ENCODE measurements at places on chromosomes 6 and 20.
A peak's percentile ranks its signal among the peaks of the same experiment; 100 is the strongest.

DNA sequence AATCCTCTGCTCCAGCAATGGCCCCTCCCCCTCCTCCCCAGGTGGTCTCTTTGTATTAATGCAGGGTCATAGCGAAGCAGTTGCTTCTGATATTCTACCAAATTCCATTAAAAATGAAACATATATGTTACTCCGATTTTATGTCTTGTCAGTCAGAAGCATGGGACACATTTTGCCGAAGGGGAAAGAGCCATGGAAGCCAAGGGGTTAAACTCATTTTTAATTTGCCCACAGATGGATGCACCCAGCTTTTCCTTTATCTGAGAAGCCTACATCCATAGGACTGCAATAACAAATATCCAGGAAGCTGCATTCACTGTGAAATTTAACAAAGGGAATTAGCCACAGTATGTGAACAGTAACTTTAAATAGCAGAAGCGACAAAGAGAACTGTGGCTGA, 688.2 kb downstream of the QKI start:
- no peak for DNase-seq

DNA sequence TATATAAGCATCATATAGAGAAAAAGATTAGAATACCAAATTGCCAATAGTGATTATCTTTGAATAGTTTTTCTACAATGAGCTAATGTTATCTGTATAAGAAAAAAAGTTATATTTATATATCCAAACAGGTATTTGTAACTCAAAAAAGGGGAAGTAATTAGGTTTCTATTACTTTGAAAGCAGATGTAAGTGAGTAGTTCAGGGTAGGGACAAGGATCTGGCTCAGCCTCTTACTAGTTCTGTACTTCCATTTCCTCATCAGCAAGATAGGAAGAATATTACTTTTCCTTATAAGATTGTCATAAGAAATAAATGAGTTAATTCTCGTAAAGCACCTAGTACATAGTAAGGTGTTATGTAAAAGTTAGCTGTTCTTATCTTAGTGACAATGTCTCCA, 32.2 kb downstream of the AHI1 start:
- no peak for DNase-seq

GRCh38 chr6:17036065-17036393, 65.8 kb upstream of the STMND1 start:
- DNase-seq = no peak

DNA sequence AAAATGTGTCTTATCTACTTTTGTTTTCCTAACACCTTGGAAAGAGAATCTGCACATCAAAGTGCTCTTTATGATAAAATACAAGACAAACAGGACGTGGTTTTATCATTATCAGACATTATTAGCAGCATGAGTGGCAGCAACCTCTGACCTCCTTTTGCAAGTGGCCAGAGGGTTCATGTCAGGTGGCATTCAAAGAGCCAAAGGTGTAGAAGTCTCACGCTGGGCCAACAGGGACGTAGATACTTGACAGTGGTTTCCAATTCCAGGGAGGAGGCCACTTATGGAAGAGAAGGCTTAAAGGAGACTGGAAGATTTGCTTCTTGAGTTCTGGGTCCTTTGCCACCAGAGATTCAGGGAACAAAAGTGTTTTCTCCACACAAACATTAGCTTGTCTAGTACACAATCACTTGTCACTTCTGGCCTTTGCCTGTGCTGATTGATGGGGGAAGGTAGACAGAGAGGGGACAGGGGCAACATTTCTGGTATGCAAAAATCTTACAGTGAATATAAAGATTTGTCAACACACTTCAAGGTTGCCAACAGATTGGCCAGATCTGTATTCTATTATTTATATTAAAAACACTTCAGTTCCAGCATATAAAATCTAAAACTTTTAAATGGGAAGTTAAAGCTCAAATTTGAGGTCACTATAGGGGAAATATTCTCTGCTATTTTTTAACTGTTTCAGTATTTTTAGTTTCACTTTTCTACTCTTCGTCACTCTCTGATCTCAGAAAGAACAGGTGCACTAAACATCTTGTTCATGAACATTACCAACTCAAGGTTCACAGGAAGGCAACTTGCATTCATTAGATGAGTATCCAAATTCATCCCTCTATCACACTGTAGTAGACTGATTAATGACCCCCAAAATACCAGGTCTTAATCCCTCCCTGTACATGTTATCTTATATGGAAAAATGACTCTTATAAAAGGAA, 52.1 kb upstream of the FBXO30 start:
- no peak for DNase-seq

GRCh38 chr20:37804584-37805566, 98.1 kb upstream of the VSTM2L start:
- no peak for DNase-seq

DNA sequence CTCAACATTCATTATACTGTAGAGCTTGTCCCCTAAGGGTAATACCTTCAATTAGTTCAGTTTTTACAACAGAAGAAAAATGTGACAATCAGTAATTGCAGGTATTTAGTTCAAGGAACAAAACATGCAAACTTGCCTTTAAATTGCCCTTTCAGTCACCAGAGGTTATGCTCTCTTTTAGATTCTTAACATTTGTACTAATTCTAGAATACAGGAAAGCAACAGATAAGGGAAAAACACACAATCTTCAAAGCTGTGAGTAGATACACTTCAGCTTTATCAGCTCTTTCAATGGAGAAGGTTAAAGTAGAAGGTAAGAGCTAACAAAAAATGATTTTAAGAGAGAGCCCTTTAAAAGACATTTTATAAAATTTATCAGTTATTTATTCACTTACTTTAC, 173.1 kb downstream of the HS3ST5 start:
- DNase-seq = no peak

DNA sequence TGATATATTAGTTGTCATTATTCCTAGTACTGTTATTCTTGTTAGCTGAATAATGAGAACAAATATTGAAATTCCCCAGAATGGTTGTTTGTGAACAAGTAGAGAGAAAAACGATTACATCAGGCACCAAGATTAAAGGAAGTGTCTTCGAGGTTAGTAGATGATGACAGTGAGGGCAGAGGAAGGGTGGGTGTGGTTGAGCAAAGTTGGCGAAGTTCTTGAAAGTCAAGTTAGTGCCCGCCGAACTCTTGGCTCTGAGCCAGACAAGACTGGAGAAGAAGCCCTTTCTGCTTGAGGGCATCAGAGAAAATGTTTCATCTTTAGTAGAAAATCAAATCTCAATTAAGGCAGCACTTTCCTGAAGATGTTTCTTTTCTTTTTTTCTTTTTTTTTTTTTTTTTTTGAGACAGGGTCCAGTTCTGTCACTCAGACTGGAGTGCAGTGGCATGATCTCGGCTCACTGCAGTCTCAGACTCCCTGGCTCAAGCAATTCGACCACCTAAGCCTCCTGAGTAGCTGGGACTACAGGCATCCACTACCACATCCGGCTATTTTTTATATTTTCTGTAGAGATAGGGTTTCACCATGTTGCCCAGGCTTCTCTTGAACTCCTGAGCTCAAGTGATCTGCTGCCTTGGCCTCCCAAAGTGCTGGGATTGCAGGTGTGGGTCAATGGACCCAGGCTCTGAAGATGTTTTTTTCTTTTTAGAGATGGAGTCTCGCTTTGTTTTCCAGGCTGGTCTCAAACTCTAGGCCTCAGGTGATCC, 77.1 kb downstream of the SGK1 start:
- DNase-seq = peak; percentile 64

DNA sequence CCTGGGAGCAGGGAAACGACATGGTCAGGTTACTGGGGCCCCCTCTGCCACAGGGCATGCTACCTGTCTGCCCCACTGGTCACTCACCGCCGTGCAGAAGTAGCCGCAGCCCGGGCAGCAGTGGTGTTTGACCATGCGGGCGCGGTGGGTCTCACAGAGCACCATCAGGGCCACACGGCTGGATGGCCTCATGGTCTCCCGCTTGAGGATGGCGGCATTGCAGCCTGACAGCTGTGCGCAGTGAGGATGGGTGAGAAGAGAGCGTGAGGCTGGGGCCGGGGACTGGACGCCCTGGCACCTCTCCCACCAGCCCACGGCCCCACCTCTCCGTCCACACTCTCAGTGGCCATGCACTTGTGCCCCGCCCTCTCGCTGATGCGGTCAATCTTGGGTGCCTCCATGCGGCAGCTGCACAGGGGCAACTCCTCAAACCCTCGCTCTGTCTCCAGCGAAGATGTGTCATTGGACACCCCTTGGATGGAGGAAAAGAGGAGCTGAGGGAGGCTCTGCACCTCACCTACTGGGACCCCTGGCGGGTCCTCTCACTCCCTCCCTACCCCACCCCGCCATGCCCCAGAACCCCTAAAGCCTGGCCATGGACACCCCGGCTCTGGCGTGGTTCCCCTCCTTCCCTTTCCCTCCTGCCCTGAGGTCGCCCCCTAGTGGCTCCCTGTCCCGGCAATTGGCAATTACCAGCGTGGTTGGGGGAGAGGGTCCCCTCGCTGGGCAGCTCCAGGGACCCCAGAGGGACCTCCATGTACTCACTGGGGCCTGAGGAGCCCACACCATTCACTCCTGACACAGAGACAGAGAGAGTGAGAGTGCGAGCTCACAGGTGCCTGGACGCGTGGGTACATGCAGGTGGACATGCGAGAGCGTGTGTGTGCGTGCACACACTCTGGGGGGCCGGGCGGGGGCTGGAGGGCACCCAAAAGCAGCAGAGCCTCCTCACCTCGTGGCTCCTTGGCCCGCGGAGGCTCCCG, 8.9 kb downstream of the EHMT2 start:
- no peak for DNase-seq

GRCh38 chr20:23034721-23035671, at the start of gene SSTR4:
TSS of gene SSTR4 (plus strand) at chr20:23035312. CDS start at chr20:23035484, 172 bp downstream.
- DNase-seq = no peak

GRCh38 chr6:170375661-170376060, 69.1 kb downstream of the FAM120B start:
- no peak for DNase-seq

- DNase-seq = no peak
These were observed 3.6 kb upstream of the MYLK2 start for GRCh38 chr20:31815408-31816188.

- DNase-seq = no peak
These were observed 34.7 kb downstream of the SUN5 start for GRCh38 chr20:32969356-32970114.

DNA sequence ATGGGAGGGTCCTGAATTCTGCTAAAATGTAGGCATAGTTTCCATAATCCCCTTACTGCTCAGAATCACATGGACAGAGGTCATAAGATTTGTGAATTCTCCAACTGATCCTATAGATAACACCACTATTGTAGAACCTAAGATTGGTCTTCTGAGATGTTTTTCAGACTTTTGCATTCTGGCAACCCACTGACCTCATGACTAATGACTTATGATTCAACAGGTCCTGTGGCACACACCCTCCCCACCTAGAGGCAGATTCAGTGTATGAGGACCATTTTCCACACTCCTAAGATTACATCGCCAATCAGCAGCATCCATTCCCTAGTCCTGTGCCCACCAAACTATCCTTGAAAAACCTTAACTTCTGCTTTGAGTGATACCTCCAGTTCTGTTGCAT, 207.2 kb downstream of the BTBD9 start:
- no peak for DNase-seq

- DNase-seq = no peak
These were observed 477.4 kb upstream of the HTR1E start for GRCh38 chr6:86459978-86460377.

- no peak for DNase-seq
These were observed 3.5 kb upstream of the TFAP2A start for GRCh38 chr6:10418361-10418861.

DNA sequence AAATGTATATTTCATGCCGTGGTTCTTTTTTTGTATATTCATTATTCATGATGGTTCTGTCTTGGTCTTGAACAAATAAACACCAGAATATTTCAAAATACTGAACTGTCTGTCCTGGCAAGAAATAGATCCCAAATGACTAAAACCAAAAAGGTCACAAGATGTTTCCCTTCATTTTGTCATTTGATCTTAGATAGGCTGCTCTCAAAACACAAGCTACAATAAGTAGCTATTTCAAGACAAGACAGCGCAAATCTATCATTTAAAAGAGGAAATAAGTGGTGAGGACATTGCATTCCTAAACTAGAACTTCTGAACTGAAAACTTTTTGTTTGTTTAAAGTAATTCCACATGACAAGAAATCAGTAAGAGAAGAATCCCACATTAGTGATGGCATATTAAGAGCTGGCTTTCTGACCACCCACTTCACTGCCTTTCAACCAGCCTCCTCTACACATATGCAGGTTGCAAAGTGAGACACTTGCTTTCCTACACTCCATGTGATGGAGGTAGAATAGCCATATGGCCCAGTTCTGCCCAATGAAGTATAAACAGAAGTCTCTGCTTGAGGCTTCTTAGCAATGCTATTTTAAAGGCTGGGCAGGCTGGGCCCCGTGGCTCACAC, 54.4 kb upstream of the CCDC28A start:
- DNase-seq = no peak

GRCh38 chr6:49939993-49940498, 23.9 kb downstream of the DEFB114 start:
- DNase-seq = no peak

- no peak for DNase-seq
These were observed 164.5 kb downstream of the DOK5 start for GRCh38 chr20:54639941-54640340.

DNA sequence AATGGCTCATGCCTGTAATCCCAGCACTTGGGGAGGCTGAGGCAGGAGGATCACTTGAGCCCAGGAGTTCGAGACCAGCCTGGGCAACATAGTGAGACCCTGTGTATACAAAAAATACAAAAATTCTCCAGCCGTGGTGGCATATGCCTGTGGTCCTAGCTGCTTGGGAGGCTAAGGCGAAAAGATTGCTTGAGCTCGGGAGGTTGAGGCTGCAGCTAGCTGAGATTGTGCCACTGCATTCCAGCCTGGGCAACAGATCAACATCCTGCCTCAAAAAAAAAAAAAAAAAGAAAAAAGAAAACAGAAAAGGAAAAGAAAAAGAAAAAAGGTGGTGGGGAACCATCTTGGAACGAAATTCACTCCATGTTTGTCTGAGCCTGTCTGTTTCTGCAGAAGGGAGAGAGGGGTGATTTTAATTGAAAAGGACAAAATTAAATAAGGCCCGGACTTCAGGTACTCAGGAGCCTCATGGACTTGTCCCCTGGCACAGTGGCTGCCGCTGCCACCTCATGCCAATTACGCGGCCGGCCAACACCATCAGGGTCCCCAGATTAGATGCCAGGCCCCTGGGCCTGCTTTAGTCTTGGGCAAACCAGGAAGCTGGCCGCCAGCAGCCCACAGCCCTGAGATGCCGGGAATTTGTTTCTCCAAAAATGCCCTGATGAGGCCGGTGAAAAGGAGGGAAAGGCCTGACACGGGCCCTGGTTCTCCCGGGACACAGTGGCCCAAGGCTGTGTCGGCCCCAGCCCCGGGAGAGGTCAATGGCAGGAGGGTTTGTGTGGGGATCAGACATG, 37.8 kb upstream of the STX16 start:
- DNase-seq = no peak

DNA sequence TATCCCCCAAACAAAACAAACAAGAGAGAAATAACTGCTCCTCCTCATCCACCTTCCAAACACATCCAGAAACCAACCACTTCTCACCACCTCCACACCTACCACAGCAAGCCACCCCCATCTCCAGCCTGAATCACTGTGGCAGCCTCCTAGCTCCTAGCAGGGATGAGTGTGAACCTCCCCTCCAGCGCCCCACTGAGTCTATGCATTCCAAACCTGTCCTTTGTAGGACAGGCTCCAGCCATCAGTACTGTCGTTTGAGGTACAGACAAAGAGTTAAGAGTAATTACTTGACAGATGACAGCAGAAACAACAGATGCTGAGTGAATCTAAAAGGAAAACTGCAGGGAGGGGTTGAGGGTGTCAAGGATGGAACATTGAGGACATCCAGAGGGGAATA, 2.4 kb downstream of the METTL24 start:
- DNase-seq = no peak

All from pancreas (tissue), 10 donors.